ENCODE measurements at places on chromosomes 16 and 17. TPM values are rescaled to one million over a fixed set of nuclear protein-coding genes. Genes with fewer than 3 reads are reported as not detected.

DNA sequence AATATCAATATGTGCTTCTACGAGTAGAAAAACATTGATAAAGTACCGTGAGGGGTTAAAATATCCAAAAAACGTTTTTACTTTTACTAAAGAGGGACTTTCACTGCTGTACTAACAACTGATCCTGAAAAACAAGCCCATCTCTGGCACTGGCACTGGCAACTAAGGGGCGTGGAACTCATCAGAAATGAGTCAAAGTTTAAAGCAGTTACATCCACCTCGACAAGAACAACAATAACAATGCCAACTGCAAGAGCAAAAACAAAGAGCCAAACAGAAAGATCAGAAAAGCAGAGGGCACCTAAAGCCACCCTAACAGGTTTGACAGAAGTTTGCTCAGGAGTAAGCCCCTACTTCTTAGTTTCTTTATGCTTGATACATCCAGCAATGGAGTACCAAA is 13.1 kb downstream of the MBTPS1 start:
- no peak overlapping the region for H3K27ac ChIP-seq
- H3K4me3 ChIP-seq = no peak overlapping the region
- H3K4me1 ChIP-seq = peaks cover 19% of the 10 kb centered on the region
- peaks cover 22% of the 10 kb centered on the region for H3K36me3 ChIP-seq

DNA sequence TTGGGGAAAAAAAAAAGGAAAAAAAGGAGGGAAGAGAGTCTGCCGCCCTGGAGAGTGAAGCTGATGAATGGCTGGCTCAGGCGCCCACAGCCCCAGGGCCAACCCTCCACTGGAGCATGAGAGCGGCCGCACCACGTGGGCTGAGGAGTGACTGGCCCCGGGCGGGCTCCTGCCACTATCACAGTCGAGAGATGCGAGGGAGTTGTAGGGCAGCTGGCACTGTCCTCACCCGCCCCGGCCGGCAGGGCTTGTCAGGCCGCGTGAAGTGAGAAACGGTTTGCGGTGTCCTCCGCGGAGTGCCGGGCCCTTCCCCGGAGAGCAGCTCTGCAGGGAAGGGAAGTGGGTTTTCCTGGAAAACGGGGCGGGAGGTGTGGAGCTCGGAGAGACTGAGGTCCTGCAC is 45.9 kb downstream of the JPH3 start:
- peaks cover 10% of the 10 kb centered on the region for H3K27me3 ChIP-seq
- no peak for DNase-seq
- H3K4me3 ChIP-seq = no peak overlapping the region
- no peaks in the 10 kb centered on the region for H3K36me3 ChIP-seq
- H3K27ac ChIP-seq = no peak overlapping the region

The RPH3AL gene
- total RNA-seq = 2.3 TPM

DNA sequence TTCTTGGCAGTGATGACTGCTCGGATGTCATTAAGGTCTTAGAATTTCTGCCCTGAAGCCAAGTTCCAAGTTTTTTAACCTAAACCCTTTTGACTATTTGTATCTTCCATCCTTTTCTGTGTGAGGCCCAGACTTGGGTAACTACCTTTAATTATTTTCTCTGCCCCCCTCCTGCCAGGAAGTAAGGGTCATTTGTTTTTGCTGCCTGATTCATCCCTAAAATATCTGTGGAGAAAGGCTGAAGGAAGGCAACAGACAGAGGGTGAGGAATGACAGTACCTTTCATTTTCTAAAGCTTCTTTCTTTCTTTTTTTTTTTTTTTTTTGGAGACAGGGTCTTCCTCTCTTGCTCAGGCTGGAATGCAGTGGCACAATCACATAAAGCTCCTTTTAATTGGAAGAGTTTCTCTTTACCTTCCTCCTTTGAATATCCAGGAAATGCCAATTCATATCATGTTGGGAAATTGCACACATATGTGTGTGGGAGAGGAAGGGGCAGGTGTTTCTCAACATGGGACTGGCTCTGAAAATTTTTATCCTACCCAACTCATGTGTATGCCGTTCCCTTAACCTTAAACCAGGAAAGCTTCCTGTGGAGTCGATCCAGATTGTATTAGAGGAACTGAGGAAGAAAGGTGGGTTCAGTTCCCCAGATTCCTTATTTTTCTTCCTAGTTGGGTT is 957 bp downstream of the VPS25 start:
- H3K27me3 ChIP-seq = no peaks in the 10 kb centered on the region
- H3K4me1 ChIP-seq = peaks cover 27% of the 10 kb centered on the region
- peak overlapping the region; percentile 99 for H3K4me3 ChIP-seq
- peak overlapping the region; percentile 96 for H3K27ac ChIP-seq

DNA sequence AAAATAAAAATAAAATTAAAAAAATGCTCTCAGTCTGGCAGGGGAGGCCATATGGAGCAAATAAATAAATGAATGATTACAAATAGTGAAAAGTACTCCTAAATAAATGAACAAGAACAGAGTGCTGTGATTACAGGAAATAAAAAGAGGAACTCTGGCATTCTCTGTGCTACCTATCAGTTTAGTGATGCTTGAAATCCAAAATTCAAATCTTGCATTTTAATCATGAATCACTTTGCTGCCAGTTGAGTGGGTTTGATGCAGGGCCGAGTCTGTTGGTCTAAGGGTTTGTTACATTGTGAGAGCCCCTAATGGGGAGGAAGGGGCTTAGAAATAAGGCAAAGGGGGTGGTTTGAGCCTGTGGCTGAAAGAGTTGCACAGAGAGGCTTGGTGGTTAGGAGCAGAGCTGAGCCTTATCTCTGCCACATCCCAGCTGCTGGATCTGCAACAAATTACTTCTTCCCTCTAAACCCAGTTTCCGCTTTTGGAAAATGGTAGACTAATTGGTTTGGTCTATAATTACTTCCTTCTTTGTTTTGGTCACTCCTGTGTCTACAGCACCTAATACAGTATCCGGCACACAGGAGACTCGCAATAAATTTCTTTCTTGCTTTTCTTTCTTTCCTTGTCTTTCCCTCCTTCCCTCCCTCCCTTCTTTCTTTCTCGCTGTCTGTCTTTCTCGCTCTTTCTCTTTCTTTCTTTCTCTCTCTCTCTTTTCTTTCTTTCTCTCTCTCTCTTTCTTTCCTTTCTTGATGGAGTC is 6.3 kb upstream of the ABCC1 start:
- no peaks in the 10 kb centered on the region for H3K36me3 ChIP-seq
- no peak overlapping the region for H3K27ac ChIP-seq
- no peak for DNase-seq
- peaks cover 28% of the 10 kb centered on the region for H3K4me1 ChIP-seq
- H3K4me3 ChIP-seq = no peak overlapping the region
- no peaks in the 10 kb centered on the region for H3K27me3 ChIP-seq

GRCh38 chr16:15586716-15587115 is 56.2 kb downstream of the MARF1 start:
- no peak overlapping the region for H3K27ac ChIP-seq
- peaks cover 22% of the 10 kb centered on the region for H3K4me1 ChIP-seq
- DNase-seq = no peak
- H3K36me3 ChIP-seq = peaks cover 52% of the 10 kb centered on the region

DNA sequence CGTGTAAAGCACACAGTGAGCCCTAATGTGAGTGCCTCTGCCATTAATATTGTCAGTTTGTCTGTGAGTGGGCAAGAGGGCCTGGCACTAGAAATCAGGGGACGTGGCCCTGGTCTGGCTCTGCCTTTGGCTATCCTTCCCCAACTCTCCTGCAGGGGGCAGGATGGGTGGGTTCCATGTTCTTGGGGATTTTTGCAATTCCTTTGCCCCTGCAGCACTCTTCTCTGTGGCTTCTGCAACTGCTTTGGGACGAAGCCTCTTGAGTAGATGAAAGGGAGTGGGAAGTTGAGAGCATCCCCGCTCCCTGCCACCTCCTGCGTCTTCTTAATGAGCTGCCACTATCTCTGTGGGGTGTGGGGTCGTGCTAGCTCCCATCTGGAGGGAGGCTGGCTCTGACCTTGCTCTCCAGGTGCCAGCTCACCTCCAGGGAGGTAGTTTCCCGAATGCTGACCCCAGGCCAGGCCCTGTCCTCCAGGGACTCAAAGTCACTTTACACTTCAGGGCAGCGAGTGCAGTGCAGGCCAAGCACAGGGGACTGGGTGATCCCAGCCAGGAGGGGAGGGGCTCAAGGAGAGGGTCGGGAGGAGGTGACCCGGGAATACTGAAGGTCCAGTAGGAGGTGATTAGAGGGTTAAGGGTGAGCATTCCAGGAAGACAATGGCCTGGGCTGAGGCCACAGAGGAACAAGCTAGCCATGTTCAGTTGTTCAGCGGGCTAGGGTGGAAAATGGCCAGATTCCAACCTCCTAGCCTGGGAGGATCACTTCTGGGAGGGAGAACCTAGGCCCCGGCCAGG is 121.0 kb upstream of the NLRP1 start:
- no peak for DNase-seq
- H3K27me3 ChIP-seq = peaks cover 3% of the 10 kb centered on the region
- no peak overlapping the region for H3K27ac ChIP-seq

The NXN gene
- total RNA-seq = 0.24 TPM

DNA sequence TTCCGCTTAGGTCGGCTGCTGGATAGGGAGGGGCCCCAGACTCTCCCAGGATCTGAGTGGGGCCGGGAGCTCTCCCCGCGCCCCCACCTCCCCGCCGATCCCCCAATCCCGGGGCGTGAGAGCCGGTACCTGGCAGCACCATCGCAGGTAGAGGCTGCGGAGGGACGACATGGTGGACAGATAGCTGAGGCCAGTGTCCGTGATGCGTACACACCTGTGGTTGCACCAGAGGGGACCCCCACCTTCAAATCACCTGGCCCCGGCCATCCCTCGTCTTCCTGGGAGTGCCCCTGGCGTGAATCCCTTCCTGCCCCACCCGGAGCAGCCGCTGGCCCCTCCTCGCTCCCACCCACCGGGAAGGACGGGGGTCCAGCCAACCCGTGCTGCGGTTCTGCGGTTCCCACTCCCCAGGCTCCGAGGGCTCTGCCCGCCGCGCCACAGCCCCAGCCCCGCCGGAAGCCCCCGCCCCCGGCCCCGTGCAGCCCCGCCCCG is 4.7 kb upstream of the WDR24 start:
- H3K4me1 ChIP-seq = peaks cover 13% of the 10 kb centered on the region
- no peak for DNase-seq
- H3K27me3 ChIP-seq = peaks cover 11% of the 10 kb centered on the region
- H3K27ac ChIP-seq = no peak overlapping the region
- H3K4me3 ChIP-seq = no peak overlapping the region

GRCh38 chr16:17691899-17692176 is 221.1 kb upstream of the XYLT1 start:
- peaks cover 2% of the 10 kb centered on the region for H3K27me3 ChIP-seq
- H3K27ac ChIP-seq = no peak overlapping the region
- H3K4me1 ChIP-seq = no peaks in the 10 kb centered on the region
- DNase-seq = no peak
- H3K4me3 ChIP-seq = no peak overlapping the region
- H3K36me3 ChIP-seq = no peaks in the 10 kb centered on the region

The TSPOAP1 gene
- total RNA-seq = 31.4 TPM
